ENCODE measurements at places on chromosomes 13 and 19.

- DNase-seq: no peak
Observed at GRCh38 chr19:35295792-35296462, 4.0 kb downstream of the MAG start.

DNA sequence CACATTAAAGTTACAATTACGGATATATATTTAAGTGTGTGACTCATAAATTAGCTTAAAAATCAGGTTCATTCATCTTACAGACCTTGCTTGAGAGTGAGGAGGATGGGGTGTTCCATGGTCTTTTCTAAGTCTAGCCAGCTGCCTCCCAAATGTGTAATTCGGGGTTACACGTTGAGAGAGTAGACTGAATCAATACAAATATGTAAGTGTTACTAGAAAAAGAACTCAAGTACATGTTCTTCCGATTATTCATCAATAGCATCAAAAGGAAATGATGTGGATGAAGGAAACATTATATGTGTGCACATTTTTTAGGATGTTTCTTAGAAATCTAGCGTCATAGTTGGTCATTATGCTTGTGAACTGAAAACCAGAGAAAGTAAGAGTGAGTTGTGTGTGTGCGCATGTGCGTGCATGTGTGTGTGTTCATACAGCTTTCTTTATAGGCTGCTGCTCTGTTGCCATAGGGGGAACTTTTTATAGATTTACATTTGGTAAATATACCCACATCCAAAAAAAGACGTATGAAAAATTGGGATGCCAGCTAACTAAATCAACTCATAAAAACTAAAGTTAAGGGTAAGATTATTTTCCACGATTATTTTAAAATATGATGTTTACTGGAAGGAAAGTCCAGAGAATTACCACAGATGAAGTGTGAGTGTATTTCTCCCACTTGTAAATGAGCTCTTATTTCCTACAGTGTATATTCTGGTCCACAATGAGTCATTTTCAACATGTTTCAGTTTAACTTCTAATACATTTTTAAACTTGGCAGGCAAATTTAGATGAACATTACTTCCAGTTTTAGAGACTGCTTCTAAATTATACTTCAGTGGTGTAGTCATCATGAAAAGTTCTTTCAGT is 82.4 kb downstream of the PIBF1 start:
- DNase-seq: no peak

GRCh38 chr13:35144166-35144890 is 202.3 kb downstream of the NBEA start:
- peak; percentile 47 for DNase-seq

GRCh38 chr19:5922161-5922545 is 8.1 kb downstream of the CAPS start:
- no peak for DNase-seq

DNA sequence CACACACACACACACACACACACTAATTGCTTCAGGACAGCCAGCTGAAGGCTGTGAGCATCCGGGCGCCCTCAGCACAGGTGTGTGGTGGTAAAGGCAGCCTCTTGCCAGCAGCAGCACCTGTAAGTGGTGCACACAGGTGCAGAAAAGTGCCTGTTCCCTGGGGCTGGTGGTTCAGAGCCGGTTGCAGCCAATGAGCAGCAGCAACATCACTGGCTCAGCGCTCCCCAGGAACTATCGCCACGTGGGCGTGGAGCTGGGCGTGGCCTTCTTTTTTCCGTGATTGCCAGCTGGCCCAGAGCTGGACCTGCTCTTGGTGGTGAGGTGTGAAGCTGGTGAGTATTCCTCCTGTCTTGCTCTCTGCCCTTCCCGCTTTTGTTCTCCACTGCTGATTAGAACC is at the start of gene NLRP5:
TSS of gene NLRP5 (plus strand) at position 289 of the 400 bp plus-strand sequence.
- no peak for DNase-seq

DNA sequence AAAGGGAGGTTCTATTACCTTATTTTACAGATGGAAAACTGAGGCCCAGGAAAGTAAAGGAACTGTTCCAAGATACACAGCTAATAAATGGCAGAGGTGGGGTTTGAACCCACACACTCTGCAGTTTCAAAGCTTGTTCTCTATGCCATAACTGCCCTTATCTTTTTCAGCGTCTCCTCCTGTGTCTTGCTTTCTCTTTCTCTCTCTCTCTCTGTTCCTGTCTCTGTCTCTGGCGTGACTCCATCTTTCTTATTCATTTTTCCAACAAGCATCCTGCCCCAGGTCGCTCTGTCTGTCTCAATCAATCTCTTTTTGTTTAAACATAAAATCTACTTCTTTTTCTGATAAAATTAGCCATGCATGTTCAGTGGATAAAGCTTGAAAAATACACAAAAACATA is 3.2 kb upstream of the IFNL4 start:
- no peak for DNase-seq

DNA sequence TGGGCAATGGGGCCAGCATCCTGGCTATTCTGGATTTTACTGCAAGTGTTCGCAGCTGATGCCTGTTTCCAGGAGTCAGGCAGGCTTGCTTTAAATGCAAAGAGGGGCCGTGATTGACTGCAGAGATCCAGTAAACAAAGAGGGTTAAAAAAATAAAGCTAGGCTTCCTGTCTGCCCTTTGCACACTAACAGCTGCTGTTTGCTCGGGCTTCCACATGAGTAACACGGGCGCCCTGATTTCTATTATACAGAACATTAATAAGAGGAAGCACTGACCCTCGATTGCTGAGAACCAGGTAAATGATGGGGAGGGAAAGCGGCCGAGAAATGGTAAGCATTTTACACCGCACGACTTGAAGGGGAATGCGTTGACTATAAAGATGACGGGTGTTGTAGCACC is 254.2 kb upstream of the ZNF507 start:
- no peak for DNase-seq

GRCh38 chr19:40365613-40366401 is 17.3 kb downstream of the PLD3 start:
- peak; percentile 47 for DNase-seq

GRCh38 chr13:113187263-113187669 is 21.2 kb downstream of the PCID2 start:
- DNase-seq: peak; percentile 73

All from globus pallidus (tissue), 1 donor.